ENCODE measurements at places on chromosomes 2 and 18. TPM values are rescaled to one million over a fixed set of nuclear protein-coding genes. Genes with fewer than 3 reads are reported as not detected.

BCL11A gene
- total RNA-seq = 65.4 TPM

ERMN gene
- total RNA-seq = 0.27 TPM

RMND5A gene
- 41.2 TPM for total RNA-seq

TCF23 gene
- not detected for total RNA-seq

DUSP2 gene
- total RNA-seq = 134 TPM

VAMP8 gene
- total RNA-seq = 96.1 TPM

IL1F10 gene
- total RNA-seq = not detected

KHK gene
- total RNA-seq = 4.0 TPM

CFAP65 gene
- not detected for total RNA-seq

CD207 gene
- total RNA-seq = not detected

TWIST2 gene
- not detected for total RNA-seq

TMEFF2 gene
- not detected for total RNA-seq

MOGAT1 gene
- total RNA-seq = not detected

ZAP70 gene
- 19.1 TPM for total RNA-seq

TGOLN2 gene
- 59.2 TPM for total RNA-seq

FAM228A gene
- total RNA-seq = 0.27 TPM

STARD6 gene
- not detected for total RNA-seq

PLCD4 gene
- 0.27 TPM for total RNA-seq

LYG2 gene
- not detected for total RNA-seq

ONECUT2 gene
- total RNA-seq = under 0.01 TPM

PPP1R1C gene
- total RNA-seq = not detected

G6PC2 gene
- total RNA-seq = under 0.01 TPM

CNDP1 gene
- total RNA-seq = not detected

UGT1A5 gene
- not detected for total RNA-seq

MROH2A gene
- not detected for total RNA-seq

MC4R gene
- total RNA-seq = not detected

ALPP gene
- total RNA-seq = 0.27 TPM

PLEKHH2 gene
- under 0.01 TPM for total RNA-seq

AMER3 gene
- under 0.01 TPM for total RNA-seq

DCDC2C gene
- not detected for total RNA-seq

CDH7 gene
- 1.3 TPM for total RNA-seq

WDPCP gene
- 14.8 TPM for total RNA-seq

PDE11A gene
- total RNA-seq = under 0.01 TPM

MAIP1 gene
- total RNA-seq = 25.0 TPM

PTPRN gene
- under 0.01 TPM for total RNA-seq
